ENCODE measurements at places on chromosomes 16 and 17.

DNA sequence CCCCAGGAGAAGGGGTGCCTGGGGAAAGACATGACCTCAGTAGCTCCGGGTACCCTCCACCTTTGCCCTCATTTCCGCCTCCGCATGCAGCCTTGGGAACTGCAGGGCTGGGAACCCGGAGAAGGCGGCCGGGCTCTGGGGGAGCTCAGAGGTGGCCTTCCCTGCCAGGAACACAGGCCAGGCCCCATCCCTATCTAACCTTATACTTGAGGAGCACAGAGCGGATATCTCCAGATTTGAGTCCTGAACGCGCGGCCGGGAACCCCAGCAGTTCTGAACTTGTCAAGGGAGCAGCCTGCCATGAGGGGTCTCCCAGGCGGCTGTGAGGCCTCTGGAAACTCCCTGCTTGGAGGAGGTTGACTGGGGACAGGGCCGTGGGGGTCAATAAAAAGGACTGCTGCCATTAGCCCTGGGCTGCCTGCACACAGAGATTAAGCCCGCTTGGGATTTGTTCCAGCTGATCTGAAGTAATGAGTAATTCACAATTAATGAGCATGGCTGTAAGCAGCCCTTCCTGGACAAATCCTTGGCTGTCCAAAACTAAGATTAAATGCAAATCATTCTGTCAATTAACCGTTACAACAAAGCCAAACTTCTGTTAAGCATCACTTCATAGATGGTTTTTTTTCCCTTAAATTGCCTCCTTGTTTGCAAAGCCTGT, 26.3 kb upstream of the METRNL start:
- DNase-seq = no peak

DNA sequence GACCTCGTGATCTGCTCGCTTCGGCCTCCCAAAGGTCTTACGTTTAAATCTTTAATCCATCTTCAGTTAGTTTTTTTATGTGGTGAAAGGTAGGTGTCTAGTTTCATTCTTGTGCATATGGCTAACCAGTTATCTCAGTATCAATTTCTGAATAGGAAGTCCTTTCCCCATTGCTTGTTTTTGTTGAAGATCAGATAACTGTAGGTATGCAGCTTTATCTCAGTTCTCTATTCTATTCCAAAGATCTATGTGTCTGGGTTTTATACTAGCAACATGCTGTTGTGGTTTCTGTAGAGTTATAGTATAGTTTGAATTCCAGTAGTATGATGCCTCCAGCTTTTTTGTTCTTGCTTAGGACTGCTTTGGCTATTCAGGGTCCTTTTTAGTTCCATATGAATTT, 65.2 kb downstream of the TNFRSF13B start:
- no peak for DNase-seq

GRCh38 chr17:16258901-16259300, 41.9 kb downstream of the PIGL start:
- DNase-seq = no peak

DNA sequence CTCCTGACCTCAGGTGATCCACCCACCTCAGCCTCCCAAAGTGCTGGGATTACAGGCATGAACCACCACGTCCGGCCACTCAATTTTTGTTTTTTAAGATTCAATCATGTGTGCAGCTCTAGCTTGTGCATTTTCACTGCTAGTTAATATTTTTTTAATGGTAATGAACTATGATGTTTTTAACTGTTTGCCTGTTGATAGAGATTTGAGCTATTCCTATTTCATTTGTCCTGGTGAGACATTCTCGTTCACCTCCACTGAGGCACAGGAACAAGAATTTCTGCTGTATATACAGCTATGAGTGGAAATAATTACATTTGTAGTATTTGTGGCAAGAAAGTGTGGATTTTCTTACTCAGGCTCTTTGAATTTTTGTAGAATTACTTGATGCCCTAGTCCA, 137.7 kb upstream of the MYOCD start:
- no peak for DNase-seq

DNA sequence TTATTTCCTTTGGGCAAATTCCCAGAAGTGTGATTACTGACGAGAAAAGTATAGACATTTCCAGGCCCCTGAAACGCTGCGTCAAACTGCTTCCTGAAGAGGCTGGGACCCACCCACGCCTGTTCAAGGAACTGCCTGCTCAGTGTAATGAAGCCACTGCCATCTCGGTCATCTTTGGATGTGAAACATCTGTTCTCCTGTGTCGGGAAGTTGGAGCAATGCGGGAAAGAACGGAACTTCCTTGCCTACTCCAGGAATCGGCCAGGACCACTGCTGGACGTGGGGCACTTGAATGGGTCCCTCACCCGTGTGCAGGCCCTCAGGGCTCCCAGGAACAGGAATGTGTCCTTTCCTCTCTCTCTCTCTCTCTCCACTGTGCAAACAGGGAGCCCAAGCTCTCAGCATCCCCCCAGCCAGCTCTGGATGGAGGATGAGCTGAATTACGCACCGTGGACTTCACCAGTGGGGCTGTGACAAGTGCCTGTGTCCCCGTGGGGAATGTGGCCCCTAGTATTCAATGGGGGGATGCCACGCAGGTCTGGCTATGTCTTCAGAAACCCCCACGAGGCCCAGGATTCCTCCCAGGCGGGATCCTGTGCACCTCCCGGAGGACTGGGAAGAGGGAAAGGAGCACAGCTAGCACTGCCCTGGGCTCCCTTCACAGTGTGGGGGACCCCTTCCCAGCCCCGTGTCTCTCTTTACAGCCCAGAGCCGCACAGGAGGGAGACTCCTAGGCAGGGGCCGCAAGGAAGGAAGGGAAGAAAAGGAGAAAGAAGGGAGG, 18.3 kb upstream of the LITAF start:
- no peak for DNase-seq

- DNase-seq = peak; percentile 89
These were observed at the start of gene VEZF1 for GRCh38 chr17:57987581-57988300. Gene VEZF1, minus strand, starts transcription at chr17:57988254. Its CDS starts 143 bp downstream, at chr17:57988111.

DNA sequence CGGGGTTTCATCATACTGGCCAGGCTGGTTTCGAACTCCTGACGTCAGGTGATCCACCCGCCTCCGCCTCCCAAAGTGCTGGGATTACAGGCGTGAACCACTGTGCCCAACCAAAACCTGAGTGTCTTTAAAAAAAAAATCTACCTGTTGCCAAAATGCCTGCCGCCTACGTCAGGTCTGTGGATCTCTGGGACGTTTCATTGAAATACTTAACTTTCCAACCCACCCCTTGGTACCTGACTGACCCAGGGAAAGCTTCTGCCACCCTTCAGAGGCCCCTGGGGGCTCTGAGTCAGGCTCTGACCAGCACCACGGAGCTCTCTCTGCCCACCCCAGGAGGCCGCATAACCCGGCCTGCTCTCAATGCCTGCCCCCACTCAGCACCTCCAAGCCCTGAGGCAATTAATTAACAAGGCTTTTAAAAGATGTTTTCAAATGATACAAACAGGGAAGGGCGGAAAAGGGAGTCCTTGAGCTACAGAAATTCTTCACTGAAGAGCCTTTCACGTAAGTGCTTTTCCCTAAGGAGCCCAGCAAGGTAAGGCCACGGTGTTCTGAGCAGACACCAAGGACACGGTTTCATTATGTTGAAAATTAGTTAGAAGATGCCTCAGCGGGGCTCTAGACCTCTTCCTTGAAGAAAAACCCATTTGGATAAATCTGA, 29.3 kb upstream of the GSG1L start:
- DNase-seq = no peak

DNA sequence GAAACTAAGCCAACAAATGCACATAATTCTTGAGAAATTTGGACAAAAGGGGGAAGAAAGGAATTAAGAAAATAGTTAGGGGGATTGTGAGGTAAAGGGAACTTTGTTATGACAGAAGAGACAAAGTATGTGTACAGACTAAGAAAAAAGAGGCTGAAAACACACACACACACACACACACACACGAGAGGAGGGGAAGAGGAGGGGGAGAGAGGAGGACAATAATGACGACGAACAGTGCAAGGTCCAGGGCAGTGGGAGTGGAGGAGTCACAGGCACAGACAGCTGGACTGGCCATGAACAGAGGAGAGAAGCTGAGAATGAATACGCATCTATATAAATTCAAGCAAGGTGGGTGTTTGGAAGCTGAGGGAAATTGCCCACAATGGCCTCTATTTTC, 44.6 kb downstream of the MARVELD3 start:
- no peak for DNase-seq

DNA sequence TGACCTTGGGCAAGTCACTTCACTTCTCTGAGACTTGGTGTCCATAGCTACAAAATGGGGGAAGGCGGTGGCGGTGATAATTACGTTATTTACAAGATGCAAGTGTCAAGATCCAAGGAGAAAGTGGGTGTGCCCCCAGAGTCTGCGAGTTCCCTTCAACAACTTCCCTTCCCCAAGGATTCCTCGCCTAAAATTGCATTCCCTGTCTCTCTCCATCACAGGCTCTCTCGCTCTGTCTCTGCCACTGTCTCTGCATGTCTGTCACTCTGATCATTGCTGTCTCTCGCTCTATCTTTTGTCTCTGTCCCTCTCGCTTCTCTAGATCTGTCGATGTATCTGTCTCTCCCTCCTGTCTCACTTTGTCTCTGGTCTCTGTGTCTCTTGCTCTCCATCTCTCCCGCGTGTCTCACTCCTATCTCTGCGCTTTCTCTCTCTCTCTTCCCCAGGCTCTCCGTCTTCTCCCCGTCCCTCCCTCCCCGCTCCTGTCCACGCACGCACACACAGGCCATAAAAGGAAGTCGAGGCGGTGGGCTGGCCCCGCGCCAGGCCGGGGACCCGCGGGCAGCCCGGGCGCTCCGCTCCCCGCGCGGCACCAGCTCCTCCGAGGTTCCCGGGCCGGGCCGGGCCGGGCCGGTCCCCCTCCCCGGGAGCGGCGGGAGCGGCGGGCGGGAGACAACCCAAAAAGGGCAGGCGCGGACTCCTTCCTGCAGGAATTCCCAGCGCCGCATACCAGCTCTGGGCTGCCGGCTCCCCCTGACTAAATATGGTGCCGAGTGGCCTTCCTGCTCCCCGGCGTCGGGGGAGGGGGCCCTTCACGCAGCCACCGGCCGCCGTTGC, 1.1 kb upstream of the MYH11 start:
- DNase-seq = no peak

GRCh38 chr16:29256501-29256981, 150.0 kb downstream of the NPIPB11 start:
- DNase-seq = no peak

DNA sequence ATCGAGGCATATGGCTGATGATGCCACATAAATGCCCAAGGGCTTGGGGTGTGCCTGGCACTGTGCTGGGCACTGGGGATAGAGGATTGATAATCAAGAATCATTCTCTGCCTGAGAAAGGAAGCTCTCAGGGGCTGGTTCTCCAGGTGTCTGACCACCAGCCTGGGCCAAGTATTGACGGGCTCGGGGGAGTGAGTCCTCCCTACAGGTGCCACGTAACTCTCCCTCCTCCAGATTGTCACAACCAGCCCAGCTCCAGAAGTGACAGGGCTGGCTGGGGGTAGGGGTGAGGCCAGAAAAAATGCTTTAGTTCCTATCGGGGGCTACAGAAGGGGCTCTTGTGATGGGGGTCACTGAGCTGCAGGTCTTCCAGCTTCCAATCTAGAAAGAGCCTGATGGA, 10.7 kb upstream of the C1QL1 start:
- no peak for DNase-seq

DNA sequence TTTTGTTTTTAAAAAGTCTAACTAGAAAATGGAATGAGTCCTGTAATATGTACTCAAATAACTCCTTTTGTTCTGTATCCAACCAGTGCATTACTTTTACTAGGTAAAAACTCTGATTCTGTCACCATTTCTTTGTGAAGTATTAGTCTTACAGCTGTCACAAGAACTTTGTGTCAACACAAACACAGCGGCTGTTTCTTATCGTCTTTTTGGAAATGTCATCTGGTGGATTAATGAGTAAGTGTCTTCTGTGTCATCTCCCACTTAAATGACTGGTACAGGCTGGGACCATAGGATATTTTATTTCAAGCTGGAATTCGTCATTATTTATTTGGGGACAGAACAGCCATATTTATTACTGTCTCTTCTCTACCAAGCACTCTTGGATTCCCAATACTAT, 19.1 kb upstream of the ALDH3A2 start:
- DNase-seq = no peak

- DNase-seq = no peak
These were observed 71.3 kb upstream of the METRNL start for GRCh38 chr17:83008186-83008510.

GRCh38 chr16:89001117-89002027, 24.4 kb upstream of the CBFA2T3 start:
- DNase-seq = no peak

DNA sequence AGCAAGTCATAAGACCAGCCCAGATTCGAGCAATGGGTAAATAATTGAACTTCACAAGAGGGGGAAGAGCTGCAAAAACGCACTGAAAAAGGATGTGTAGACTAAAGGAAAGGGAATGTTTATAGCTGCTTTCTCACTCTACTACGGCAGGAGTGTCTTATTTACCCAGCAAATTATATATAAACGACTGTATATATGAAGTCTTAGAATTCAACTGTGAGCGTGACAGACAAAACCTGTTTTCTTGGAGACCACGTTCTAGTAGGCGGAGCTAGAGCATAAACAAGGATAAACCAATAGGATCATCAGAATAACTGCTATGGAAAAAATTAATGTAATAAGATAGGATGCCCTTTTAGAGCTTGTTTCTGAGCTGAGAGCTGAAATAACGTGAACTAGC, 394.6 kb upstream of the MON1B start:
- DNase-seq = no peak

DNA sequence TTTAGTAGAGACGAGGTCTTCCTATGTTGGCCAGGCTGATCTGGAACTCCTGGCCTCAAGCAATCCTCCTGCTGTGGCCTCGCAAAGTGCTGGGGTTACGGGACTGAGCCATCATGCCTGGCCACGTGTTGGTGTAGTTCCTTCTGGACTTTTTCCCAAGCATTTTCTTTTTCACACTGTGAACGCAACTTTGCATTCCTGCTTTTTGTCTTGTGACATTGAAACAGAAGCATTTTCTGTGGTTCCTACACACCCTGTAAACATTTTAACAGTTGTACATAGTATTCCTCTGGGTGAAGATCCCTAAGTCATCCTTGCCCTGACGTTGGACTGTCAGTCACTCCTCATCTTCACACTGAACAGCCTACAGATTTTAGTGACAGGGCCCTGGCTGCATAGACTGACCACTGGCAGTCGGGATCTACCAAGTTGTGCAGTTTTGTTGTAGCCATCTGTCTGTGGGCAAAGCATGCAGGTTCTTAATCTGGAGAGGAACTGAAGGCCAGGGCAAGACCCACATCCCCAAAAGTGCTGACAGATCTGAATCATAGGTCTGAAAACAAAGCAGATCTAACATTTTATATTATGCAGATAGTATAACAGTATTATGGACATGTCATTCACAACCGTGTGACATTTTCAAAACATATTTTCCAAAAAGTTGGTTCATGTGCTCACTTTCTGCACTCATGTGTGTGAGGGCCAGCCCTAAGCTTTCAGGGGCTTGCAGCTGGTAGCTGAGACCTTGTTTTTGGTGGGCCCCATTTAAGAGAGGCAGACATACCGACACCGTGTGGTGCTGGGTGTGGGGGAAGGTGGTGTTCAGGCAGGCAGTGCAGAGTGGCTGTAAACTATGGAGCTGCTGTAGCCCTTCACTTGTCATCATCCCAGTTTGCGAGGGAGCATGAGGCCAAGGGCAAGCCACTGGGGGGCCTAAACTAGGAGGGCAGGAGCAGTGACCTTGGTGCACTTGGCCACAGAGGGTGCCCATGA, 59.9 kb downstream of the EPN2 start:
- no peak for DNase-seq

Data from B cell (primary cell).